Activated T-helper 1 cell treated with anti-CD3 and anti-CD28 coated beads, Interleukin-2, amount 50 U/mL, for 16 hours (primary cell): ENCODE measurements at places on chromosomes 11 and 22.

DNA sequence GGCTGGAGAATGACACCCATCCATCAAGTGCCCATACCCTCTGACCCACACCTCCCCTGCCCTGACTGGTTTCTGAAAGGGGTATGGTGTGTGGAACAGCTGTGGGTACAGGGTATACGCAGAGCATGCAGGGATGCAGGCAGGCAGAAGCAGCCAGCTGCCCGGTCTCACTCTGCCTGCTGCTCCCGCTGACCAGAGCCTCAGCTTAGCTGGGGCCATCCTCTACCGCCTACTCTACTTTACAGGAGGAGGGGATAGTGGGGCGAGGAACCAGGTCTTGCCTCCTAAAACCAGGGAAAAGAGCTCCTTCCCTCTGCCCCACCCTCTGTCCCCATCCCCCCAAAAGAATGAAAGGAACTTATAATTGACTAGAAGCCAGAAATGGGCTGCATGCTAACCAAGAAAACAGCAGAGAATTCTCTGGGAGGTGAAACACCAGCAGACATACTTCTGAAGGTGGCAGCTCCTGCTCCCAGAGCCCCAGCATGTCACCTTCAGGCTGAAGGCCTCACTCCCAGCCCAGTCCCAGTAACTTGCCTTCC is 13.0 kb upstream of the CHRM4 start:
- no peak for DNase-seq

GRCh38 chr11:132254906-132255305 is 884.5 kb downstream of the NTM start:
- no peak for DNase-seq

- no peak for DNase-seq
Observed at GRCh38 chr11:92885600-92885999, 83.9 kb upstream of the MTNR1B start.

DNA sequence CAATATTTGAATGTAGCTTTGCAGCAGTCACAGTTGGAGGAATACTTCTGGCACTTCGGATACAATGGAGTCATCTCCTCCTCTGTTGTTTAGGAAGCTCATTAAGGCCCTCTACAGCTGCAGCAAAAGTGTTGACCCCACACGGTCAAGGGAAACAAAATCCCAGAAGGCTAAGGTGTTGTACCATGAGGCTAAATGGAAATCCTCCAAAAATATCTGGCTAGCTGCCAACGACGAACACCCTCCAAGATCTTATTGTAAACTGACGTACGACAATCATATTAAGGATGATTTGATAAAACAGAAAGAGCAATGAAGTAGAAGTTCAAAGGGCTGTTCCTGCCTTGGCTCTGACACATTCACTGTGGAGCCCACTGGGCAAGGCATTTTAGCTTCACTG is 4.0 kb downstream of the POGLUT3 start:
- DNase-seq: no peak

GRCh38 chr11:35387111-35387982 is 32.0 kb downstream of the SLC1A2 start:
- no peak for DNase-seq

DNA sequence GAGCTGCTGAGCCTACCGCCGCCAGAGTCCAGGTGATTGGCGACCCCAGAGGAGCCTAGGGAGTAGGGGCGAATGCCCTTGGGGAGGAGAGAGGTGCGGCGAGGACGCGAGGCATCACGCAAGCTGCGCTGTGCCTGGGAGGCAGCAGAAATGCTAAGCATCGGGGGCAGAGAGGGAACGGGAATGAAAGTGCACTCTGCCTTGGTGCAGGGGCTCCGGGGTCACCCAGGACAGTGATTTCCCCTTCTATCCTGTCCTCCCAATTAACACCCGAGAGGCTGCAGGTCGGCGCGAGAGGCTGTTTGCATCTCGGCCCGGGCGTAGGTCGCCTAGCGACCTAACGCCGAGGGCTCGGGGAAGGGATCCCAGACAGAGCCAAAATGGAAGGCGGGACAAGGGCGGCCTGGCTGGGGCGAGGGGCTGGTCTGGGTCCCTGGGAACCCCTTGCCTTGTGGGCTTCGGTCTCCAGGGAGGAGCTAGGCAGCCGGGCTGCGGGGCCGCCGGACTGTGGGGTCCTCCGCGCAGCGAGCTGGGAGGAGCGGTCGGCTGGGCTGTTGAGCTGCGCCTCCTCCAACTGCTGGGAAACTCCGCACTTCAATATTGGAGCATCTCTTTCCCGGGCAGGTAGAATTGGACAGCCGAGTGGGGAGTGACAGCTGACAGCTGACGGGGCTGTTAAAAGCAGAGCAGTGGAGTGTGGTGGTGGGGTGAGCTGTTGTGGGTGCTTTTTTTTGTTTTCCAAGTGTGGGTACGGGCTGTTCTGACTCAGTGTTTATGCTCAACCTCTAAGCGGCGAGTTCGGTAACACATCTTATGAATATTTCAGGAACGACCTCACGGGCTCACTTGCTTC is 657 bp downstream of the ELMOD1 start:
- DNase-seq: no peak

DNA sequence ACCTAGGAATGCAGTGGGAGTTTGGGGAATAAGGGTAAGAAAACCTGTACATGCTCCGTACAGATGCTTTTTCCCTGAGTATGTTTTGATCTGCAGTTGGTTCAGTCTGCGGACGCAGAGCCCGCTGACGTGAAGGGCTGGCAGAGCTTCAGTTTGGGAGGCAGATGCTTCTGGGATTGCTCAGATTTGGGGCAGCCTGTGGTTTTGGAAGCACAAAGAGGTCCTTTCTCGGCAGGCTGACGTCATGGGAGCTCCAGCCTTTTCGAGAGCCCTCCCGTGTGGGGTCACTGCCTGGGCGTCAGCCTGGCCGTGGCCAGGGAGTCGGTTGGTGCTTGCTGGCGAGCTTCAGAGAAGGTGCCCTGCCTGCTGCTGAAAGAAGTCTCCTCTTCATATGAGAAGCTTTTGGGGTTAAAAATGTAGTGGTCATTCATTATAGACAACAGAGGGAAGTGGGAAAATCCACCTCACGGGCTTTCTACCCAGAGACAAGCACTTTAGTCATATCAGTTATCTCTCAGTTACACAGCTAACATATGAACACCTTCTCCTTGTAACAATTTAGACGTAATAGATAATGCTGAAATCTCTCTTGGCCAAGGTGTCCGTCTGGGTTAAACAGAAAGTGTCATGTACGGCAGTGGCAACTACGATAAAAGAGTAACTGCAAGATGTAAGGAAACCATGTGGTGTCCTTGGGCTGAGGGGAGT is 26.8 kb downstream of the TPCN2 start:
- no peak for DNase-seq

GRCh38 chr11:117097014-117097388 is 1.2 kb downstream of the SIK3 start:
- DNase-seq: no peak
